ENCODE measurements at places on chromosomes 12 and 14.

DNA sequence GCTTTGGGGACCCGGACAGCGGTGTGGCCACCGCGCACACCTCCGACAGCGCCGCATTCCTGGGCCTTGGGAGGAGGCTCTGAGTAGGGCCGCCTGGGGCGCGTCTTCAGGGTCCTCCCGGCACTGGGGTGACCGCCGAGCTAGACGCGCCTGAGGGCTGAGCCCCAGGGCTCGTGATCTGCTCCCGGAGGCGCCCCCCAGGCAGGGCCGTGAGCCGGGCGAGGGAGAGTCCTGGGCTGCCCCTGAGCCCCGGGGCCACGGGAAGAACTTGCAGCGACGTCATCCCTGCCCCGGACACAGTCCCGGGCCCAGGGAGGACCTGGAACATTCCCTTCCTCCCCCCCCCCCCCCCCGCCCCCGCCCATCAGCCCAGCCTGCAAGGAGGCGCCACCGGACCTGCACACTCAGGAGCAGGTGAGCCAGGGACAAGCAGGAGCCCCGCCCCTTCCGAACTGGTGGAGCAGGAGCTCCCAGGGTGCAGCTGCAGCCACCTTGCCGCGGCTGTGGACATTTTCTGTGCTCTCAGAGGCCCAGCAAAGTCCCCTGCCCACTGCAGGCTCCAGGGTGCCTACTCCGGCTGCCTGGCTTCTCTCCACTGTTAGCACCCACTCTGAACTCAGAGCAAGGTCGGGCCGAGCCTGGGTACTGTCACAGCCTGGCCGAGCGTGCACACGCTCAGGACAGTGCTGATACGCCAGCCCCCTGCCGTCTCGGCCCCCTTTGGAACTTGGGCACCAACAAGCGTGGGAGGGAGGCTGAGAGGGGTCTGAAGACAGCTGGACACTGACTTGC, 50.7 kb downstream of the A2M start:
- no peak for DNase-seq

DNA sequence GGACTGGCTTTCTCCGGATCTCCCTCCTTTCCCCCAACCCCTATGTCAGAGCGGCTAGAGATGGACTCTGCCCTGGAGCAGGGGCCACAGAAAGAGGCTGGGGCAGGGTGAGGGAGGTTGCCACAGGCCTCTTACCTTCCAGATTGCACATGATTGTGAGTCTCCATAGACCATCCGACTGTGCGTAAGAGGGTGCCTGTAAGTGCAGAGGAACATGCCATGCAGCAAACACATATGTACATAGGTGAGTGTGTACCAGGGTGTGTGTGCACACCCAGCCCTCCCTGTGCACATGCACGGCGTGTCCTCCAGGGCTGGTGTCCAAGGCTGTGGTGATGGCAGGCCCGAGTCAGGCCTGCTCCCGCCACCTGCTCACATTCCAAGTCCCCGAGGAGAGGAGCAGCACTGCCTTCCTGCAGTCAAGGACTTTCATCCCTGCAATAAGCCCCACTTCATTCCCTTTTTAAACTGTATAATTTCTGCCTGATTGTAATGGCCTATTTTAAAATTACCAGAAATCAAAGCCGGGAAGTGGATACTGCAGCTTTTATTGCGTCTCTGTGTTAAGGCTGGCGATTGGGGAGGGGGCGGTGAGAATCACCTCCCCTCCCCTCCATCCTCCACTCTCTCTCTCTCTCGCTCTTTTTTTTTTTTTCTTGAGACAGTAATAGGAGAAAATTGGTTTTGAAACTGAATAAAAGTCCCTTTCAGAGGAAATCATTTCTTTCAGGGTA, 28.5 kb downstream of the FAM222A start:
- no peak for DNase-seq

DNA sequence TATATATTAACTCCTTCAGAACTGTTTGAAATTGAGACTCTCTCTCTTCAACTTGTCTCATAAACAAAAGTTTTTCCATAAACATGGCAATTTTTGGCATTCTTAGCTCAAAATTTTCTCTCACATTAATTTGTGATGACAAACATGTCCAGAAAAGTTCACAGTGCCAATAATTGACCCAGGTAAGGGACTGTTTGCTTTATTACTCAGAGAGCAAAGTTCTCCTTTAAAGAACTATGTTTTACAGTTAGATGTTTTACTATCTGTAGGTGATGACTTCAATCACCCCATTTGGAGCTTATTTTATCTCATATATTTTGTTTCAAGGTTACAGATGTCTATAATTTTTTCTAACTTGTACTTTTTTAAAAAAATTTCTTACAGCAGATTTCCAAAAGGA, 855.6 kb downstream of the SLC16A7 start:
- DNase-seq = no peak

DNA sequence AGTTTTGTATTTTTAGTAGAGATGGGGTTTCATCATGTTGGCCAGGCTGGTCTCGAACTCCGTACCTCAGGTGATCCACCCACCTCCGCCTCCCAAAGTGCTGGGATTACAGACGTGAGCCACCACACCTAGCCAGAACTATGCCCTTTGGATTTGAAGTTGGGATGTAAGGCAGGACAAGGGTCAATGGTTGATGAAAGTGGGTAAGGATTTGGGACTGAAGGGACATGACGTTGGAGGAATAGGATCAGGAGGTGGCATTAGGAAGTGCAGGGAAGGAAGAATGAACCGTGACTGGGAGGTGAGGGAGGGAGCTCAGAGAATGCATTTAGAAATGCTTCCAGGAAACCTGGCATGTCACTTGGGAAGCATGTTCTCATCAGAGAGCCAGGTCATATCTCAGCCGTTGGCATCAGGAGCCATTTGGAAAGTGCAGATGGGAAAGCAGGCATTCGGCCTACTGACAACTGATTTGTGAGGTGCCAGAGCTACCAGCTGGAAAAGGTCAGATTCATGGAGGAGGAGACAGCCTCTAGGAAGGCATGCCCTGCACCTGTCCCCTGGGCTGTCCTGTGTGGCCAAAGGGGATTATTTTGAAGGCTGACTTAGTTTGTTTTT, 2.2 kb downstream of the CRADD start:
- DNase-seq = no peak

- peak; percentile 93 for DNase-seq
Measured at GRCh38 chr12:121992059-121992879, 29.4 kb upstream of the BCL7A start.

- no peak for DNase-seq
Measured at GRCh38 chr14:48274826-48275225, 599.4 kb upstream of the MDGA2 start.

- DNase-seq = no peak
Measured at GRCh38 chr12:89919241-89919906, 210.7 kb upstream of the ATP2B1 start.

DNA sequence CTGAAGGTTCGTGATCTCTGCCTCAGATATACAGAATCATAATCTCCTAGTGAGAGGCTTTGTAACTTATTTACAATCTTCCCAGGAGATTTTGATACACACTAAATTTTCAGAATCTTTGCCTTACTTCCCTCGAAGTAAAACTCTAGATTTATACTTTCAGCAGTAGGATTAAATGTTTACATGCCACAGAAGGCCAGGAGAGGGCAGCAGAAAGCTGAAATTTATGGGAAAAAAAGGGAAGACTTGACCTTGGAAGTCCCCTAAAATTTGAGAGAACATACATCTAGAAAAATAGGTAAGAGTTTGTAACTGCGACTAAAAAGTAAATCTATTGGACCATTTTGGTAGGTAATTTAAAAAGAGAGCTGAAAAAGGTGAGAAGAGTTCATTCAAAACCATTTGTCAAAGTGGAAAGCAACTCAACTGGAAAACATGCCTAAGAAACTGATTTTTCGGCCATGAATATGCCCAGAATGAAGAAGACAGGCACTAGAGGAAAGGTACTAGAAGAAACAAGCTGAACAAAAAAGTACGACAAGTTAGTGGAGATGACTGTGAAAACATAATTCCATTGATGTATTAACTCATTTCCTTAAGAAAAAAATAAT, 242.0 kb upstream of the MDGA2 start:
- no peak for DNase-seq

- DNase-seq = peak; percentile 25
Measured at GRCh38 chr12:43444940-43445564, 107.0 kb downstream of the ADAMTS20 start.

DNA sequence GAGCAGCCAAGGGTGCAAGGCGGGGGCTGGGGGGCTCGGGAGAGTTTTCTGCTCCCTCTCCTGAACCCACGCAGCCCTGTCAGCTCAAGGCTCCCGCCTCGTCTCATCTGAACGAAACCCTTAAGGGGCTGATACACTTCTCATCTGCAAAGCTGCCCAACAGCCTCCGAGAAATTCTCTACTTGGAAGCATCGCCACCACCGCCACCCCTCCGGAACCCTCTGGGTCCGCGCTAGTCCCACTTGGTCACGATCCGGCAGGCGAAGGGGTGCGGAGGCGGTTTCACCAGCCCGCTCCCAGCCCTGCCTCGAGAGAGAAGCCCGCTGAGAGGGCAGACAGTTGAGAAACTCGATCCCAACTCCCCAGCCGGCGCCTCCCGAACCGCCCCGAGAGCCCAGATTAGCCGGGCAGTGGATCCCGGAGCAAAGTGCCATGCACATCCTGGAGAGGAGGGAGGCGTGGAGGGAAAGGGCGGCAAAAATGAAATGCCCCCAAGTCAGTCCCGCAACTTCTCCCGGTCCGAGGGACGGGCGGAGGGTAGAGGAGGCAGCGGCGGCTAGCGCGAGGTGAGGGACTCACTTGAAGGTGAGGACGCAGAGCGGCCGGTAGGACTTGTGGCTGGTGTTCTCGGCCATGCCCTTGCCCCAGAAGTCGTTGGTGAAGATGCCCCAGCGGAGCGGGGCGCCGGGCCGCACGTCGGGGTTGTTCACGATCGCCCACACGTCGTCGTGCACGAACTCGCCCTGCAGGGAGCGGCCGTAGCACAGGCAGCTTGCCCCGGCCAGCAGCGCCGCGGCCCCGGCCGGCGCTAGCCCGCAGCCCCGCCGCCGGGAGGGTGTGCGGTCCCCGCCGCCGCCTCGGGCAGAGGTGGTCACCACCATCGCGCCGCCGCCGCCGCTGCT, 620 bp downstream of the TMTC1 start:
- no peak for DNase-seq

DNA sequence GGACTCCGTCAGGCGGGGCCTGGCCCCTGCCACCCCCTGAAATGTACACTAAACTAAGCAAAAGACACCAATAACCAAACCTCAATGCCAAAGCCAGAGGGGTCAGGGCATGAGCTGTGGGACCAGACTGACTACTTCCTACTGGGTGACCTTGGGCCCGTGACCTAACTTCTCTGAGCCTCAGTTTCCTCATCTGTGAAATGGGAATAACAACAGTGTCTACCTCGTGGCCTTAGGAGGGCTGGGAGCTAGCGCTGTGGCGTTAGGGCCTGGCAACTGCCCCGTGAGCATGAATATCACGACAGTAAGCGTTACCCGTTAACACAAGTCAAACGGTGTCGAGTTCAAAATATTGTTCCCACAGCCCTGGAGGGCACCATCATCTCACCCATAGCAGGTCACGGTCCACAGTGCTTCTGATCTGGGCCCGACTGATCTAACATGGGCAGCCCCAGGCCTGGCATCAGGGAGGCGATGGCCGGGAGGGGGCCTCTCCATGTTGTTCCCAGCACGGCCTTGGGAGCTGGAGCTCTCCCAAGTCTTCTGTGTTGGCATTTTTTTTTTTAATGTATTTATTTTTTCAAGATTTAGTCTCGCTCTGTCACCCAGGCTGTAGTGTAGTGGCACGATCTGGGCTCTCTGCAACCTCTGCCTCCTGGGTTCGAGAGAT, 52.2 kb downstream of the TESC start:
- DNase-seq = no peak

GRCh38 chr12:103392722-103393121, 103.0 kb downstream of the C12orf42 start:
- no peak for DNase-seq

DNA sequence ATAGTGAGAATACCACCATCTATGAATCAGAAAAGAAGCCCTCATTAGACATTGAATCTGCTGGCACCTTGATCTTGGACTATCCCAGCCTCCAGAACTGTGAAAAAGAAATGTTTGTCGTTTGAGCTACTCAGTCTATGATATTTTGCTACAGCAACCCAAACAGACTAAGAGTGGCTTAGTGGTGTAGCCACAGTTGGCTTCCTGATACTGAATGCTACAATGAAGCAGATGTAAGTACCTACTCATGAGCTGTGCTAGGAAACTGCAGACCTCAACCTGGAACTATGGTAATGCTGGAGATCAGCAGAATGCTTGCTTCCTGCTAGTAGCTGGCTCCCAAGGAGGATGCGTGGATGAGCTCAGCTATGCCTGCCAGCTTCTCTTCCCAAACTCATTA, 268.6 kb upstream of the CRY1 start:
- no peak for DNase-seq

GRCh38 chr12:50415899-50416479, 15.3 kb downstream of the LARP4 start:
- DNase-seq = no peak

GRCh38 chr12:65123435-65124063, 2.4 kb upstream of the WIF1 start:
- DNase-seq = peak; percentile 8

DNA sequence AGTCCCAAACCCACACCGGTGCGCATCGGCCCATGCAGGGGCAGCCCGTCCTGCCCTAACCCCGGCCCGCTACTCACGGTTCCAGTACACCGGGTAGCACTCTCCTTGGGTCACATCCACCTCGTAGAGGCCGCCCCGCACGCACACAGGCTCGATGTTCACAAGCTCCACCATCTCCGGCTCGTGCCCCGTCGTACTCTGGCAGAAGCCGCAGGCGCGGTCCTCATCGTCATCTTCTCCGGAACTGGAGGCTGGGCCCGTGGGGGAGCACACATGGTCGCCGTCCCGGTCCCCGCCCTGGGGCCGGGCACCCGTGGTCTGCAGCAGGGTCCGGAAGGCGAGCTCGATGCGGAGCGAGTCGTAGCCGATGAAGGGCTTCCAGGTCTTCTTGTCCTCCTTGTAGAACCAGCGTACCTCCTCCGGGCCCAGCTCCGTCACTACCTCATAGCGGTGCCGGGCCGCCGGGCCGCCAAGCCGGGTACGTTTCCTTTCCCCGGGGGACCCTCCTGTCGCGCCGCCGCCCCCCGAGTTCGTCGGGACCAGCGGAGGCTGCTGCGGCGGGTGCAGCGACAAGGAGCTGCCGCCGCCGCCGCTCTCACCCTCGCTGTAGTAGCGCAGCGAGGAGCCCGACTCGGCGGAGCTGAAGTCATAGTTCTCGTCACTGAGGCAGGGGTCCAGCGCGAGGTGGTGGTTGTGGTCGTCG, 788 bp downstream of the DDHD1 start:
- DNase-seq = no peak

DNA sequence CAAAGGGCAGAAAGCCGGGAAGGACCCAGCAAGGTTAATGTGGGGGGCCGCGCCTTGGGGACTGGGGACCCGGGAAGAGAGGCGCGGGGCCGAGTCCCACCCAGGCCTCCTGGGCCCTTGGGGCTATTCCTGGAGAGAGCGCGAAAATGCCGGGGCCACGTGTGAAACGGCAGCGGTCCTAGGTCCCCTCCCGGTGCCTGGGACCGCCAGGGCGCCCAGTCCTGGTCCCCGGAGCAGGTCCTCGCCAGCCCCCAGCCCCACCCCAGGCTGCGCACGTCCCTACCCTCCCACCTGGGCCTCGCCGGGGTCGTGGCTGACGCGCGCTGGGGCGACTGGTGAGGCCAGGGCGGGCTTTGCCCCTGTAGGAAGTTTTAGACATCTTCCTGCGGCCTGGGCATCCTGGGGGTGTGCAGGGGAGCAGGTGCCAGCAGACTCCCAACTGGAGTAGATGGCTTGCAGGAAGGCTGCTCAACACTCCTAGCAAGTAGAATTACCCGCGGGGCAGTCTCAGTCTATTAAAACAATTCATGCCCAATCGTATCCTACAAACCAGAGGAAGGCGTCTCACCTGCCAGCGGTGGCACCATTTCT, 708 bp downstream of the FAR2 start:
- no peak for DNase-seq

- DNase-seq = no peak
Measured at GRCh38 chr14:99512110-99512449, 30.9 kb downstream of the CCNK start.

GRCh38 chr12:108341854-108342847, 3.0 kb upstream of the CMKLR1 start:
- no peak for DNase-seq
